Breast epithelium (tissue), 4 donors: ENCODE measurements at places on chromosomes 11 and 22. TPM values are rescaled to one million over a fixed set of nuclear protein-coding genes. Genes with fewer than 3 reads are reported as not detected.

- H3K4me3 ChIP-seq, result no peak overlapping the region
- DNase-seq, result no peak
- H3K36me3 ChIP-seq, result no peaks in the 10 kb centered on the region
- peaks cover 8% of the 10 kb centered on the region for H3K4me1 ChIP-seq
- peak overlapping the region; percentile 97 for H3K27ac ChIP-seq
These were observed 2.1 kb upstream of the DPAGT1 start for GRCh38 chr11:119103793-119104192.

DNA sequence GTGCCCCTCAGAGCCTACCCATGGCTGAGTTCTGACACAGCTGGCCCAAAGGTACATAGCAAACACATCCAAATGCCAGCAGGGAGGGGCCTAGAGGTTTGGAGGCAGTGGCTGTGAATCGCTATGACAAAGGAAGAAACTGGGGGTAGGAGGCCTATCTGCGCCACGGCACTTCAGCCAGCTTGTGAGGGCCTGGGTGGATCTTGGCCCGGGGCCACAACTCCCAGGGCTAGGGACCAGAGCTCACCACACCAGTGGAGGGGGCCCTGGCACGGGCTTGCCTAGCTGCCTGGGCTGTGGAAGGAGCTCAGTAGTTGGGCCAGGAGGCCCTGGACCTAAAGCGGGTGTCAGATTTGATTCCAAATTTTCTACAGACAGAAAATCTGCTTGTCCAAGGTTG, 9.4 kb upstream of the NAP1L4 start:
- peak; percentile 54 for DNase-seq
- peaks cover 43% of the 10 kb centered on the region for H3K4me1 ChIP-seq
- no peak overlapping the region for H3K4me3 ChIP-seq

Gene BTG4
- not detected for total RNA-seq

DNA sequence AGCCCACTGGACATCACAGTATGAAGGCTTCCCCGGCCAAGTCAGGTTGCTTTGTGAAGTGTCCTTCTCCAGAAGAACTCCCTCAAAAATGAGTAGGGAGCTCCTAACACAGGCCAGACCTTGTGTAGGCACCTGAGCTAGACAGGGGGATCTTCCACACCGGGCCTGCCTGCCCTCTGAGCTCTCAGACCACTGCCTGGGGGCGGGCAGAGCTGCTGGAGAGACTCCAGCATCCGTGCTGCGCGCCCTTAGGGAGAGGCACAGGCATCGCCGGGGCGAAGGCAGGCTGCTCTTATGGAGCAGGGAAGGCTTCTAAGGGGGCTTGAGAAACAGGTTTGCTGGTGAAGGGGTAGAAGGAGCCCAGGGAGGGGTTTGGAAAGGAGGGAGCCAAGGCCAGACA, 4.4 kb downstream of the KCNJ5 start:
- DNase-seq, result no peak
- H3K36me3 ChIP-seq, result no peaks in the 10 kb centered on the region
- no peak overlapping the region for H3K27ac ChIP-seq
- H3K4me3 ChIP-seq, result no peak overlapping the region

- no peak overlapping the region for H3K4me3 ChIP-seq
- peak overlapping the region; percentile 88 for H3K27ac ChIP-seq
- no peaks in the 10 kb centered on the region for H3K36me3 ChIP-seq
- no peaks in the 10 kb centered on the region for H3K4me1 ChIP-seq
These were observed 70.9 kb downstream of the ADAMTS15 start for GRCh38 chr11:130519128-130519932.
